ENCODE measurements at places on chromosomes 1 and 21. TPM values are rescaled to one million over a fixed set of nuclear protein-coding genes. Genes with fewer than 3 reads are reported as not detected.
A peak's percentile ranks its signal among the peaks of the same experiment; 100 is the strongest.

The LIPI gene
- total RNA-seq: not detected

GRCh38 chr21:44421901-44422840 is 33.1 kb upstream of the LRRC3 start:
- DNase-seq: peak; percentile 25

GRCh38 chr1:152109998-152110294 is 5.3 kb downstream of the TCHH start:
- DNase-seq: no peak

DNA sequence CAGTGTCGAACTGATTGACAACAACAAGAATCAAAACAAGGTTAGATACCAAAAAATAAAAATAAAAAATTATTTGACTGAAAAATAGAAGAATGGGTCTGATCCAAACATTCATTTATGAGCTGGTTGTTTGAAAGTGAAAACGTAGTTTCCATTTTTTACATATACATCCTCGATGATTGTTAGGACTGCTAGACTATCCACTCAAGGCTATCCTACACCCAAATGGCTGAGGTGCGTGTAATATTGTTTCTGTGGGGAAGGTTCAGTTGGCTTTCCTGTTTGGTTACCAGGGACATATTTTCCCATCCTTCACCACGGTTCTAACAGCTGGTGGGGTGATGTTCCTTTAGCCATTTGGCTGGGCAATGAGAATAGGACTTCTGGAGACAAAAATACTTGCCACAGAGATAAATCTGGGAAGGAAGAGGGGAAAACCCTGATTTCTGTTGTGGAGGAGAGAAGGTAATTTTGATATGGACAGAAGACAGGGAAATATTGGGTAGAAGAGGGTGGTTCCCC is 66.3 kb downstream of the MAP3K7CL start:
- DNase-seq: no peak

- peak; percentile 17 for DNase-seq
Observed at GRCh38 chr1:228969953-228970800, 234.9 kb downstream of the RHOU start.
